ENCODE measurements at places on chromosomes 11 and 22.

- H3K27me3 ChIP-seq = no peaks in the 10 kb centered on the region
- peak overlapping the region; percentile 82 for H3K4me3 ChIP-seq
- peak overlapping the region; percentile 81 for H3K27ac ChIP-seq
- H3K36me3 ChIP-seq = peaks cover 34% of the 10 kb centered on the region
These were observed 22.1 kb downstream of the FLI1 start for GRCh38 chr11:128715691-128716561.

DNA sequence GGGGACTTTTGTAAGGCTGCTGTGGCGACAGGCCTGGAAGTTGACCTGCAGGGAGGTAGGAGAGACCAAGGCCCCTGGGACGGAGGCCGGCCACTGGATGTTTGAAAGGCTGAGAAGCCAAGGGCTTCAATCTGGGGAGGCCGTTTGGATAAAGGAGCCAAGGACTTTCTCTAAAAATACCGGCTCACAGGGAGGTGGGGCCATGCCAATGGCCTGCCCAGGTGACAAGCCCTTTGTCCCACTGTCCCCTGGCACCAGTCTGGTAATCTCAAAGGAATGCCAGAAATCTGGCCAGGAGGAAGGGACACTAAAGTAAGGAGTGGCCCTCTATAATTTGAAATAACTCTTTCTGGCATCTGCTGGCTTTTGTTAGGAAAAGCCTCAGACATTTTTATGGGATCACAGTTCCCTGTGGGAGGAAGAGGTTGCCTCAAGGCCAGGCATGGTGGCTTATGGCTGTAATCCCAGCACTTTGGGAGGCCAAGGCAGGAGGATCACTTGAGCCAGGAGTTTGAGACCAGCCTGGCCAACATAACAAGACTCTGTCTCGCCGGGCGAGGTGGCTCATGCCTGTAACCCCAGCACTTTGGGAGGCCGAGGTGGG lies 1.9 kb upstream of the CHKA start:
- no peak for DNase-seq
- no peaks in the 10 kb centered on the region for H3K36me3 ChIP-seq
- peaks cover 9% of the 10 kb centered on the region for H3K27me3 ChIP-seq
- H3K27ac ChIP-seq = no peak overlapping the region
- H3K4me3 ChIP-seq = peak overlapping the region; percentile 13

DNA sequence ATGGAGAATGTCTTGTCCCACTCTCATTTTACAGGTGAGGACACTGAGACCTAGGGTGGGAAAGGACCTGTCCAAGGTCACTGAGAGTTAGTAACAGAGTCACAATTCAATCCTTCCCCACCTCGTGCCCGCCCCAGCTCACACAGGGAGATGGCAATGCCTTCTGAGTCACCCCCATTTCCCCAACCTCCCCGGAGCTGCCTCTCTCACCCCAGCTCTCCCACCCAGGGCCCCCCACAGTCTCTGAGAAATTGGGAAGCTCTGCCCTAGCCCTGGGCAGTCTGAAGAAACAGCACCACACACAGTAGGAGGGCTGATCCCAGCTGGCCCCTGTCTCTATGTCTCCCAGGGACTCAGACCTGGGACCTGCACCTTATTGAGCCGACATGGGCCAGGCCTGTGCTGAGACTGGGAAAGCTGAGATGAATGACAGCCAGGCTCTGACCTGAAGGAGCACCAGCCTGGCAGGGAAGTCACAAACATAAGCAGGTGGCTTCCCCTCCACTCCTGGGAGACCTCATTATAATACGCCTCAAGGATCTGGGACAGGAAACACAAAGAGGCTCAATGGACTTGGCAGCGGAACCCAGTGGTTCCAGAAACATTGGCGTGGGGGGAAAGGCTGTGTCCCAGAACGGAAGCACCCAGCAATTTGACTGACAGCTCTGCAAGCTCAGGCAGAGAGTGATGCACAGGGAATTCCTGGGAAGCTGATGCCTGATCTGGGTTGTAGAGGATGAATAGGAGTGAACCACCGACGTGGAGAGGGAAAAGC lies 51.0 kb downstream of the CD6 start:
- peaks cover 76% of the 10 kb centered on the region for H3K4me1 ChIP-seq
- H3K4me3 ChIP-seq = peak overlapping the region; percentile 71
- no peak for DNase-seq
- peaks cover 57% of the 10 kb centered on the region for H3K36me3 ChIP-seq
- no peaks in the 10 kb centered on the region for H3K27me3 ChIP-seq

DNA sequence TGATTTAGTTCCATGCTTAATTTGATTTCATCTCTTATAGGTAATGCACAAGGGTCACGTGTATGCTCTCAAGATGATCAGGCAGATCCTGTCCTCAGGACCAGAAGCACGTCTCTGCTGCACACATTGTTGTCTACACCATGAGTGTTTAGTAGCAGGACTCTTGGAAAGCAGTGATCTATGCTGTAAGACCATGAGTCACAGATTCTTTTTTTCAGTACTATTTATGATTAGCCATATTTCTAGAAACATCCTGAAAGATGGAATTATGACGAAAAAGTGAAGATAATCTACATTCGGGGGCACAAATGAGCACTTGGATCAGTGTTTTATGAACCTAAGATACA lies 29.6 kb downstream of the ZBED4 start:
- H3K36me3 ChIP-seq = peaks cover 55% of the 10 kb centered on the region
- H3K27ac ChIP-seq = no peak overlapping the region
- DNase-seq = no peak
- H3K4me3 ChIP-seq = no peak overlapping the region
- H3K4me1 ChIP-seq = peaks cover 33% of the 10 kb centered on the region
- H3K27me3 ChIP-seq = no peaks in the 10 kb centered on the region

DNA sequence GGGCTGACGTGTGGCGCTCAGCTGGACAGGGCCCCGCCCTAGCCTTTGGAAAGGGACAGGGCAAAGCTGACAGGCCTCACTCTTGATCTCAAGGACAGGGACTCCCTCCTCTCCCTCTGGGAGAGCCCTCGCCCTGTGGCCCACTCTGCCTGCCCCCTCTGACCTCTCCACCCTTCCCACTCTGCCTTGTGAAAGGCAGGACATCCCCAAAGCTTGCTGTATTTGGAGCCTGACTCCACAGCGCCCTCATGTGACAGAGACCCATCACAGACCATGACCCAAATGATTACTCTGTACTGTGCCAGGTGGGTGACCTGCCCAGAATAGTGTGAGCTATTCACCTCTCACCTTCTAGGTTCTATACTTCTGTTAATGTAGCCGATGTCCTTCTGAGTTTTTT lies 18.8 kb downstream of the P2RY2 start:
- no peaks in the 10 kb centered on the region for H3K4me1 ChIP-seq
- no peak overlapping the region for H3K4me3 ChIP-seq
- DNase-seq = no peak

GRCh38 chr11:35185696-35186095 lies 46.7 kb downstream of the CD44 start:
- H3K27ac ChIP-seq = no peak overlapping the region
- no peak overlapping the region for H3K4me3 ChIP-seq
- H3K27me3 ChIP-seq = no peaks in the 10 kb centered on the region
- H3K4me1 ChIP-seq = peaks cover 33% of the 10 kb centered on the region
- DNase-seq = no peak

GRCh38 chr11:443542-444199 lies 1.9 kb upstream of the ANO9 start:
- H3K27me3 ChIP-seq = no peaks in the 10 kb centered on the region
- DNase-seq = no peak
- H3K36me3 ChIP-seq = no peaks in the 10 kb centered on the region
- H3K4me1 ChIP-seq = peaks cover 11% of the 10 kb centered on the region
- no peak overlapping the region for H3K4me3 ChIP-seq
- H3K27ac ChIP-seq = no peak overlapping the region

GRCh38 chr11:76248210-76248609 lies 41.9 kb upstream of the WNT11 start:
- H3K27ac ChIP-seq = no peak overlapping the region
- H3K27me3 ChIP-seq = peaks cover 8% of the 10 kb centered on the region
- no peaks in the 10 kb centered on the region for H3K4me1 ChIP-seq
- no peak overlapping the region for H3K4me3 ChIP-seq
- no peaks in the 10 kb centered on the region for H3K36me3 ChIP-seq
- no peak for DNase-seq

GRCh38 chr11:61392981-61393595 lies 701 bp downstream of the TMEM216 start:
- H3K4me1 ChIP-seq = peaks cover 21% of the 10 kb centered on the region
- peak; percentile 7 for DNase-seq
- H3K36me3 ChIP-seq = peaks cover 14% of the 10 kb centered on the region
- H3K27me3 ChIP-seq = no peaks in the 10 kb centered on the region
- peak overlapping the region; percentile 94 for H3K27ac ChIP-seq
- peak overlapping the region; percentile 96 for H3K4me3 ChIP-seq

DNA sequence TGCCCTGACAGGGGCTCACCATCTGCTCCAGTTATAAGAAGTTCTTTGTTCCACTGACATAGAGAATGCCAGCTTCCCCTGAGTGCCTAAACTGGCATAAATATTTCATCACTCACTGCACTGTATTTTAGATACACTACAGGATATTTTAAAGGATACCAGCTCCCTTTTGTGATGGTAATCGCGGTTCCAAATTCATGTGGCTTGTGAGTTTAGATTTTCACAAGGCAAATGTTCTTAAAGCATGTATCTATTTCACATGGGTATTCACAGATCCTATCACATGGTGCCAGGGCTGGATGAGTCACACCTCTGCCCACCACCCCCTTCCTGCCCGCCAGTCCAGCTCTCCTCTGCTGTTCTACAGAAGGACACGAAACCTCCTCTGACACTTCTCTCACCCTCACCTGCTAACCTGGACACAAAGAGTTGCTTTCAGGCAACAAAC lies 105.5 kb downstream of the KCNC1 start:
- no peaks in the 10 kb centered on the region for H3K27me3 ChIP-seq
- H3K36me3 ChIP-seq = no peaks in the 10 kb centered on the region
- H3K27ac ChIP-seq = no peak overlapping the region
- H3K4me1 ChIP-seq = peaks cover 3% of the 10 kb centered on the region
- DNase-seq = no peak

GRCh38 chr11:12480401-12480800 lies 103.0 kb downstream of the PARVA start:
- H3K27ac ChIP-seq = no peak overlapping the region
- no peaks in the 10 kb centered on the region for H3K4me1 ChIP-seq
- no peak for DNase-seq
- no peaks in the 10 kb centered on the region for H3K27me3 ChIP-seq
- no peak overlapping the region for H3K4me3 ChIP-seq

DNA sequence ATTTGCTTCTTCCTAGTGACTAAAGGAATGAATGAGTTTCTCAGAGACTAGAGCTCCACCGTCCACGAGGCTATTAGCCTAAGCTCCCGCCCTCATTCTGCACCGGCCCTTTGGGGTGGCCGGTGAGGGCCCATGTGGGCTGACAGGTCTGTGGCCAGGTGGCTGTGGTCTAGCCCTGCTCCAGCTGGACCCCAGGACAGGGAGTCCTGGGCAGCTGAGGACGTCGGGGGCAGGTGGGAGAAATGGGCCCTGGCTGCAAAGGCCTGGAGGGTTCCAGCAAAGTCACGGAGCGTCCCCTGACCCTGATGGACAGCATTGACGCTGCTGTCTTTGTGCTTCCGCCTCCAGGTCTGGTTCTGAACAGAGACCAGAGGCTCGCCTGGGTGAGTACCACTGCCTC lies 12.2 kb downstream of the SERHL2 start:
- no peak overlapping the region for H3K27ac ChIP-seq
- peaks cover 4% of the 10 kb centered on the region for H3K4me1 ChIP-seq
- H3K27me3 ChIP-seq = no peaks in the 10 kb centered on the region
- peaks cover 7% of the 10 kb centered on the region for H3K36me3 ChIP-seq
- H3K4me3 ChIP-seq = no peak overlapping the region
- no peak for DNase-seq

- no peak for DNase-seq
- peaks cover 27% of the 10 kb centered on the region for H3K27me3 ChIP-seq
- no peak overlapping the region for H3K27ac ChIP-seq
These were observed 58.2 kb downstream of the ZNF280B start for GRCh38 chr22:22450343-22450839.

GRCh38 chr11:2889362-2890273 lies 4.0 kb upstream of the CDKN1C start:
- H3K4me1 ChIP-seq = peaks cover 17% of the 10 kb centered on the region
- no peak overlapping the region for H3K4me3 ChIP-seq
- H3K27me3 ChIP-seq = peaks cover 11% of the 10 kb centered on the region

DNA sequence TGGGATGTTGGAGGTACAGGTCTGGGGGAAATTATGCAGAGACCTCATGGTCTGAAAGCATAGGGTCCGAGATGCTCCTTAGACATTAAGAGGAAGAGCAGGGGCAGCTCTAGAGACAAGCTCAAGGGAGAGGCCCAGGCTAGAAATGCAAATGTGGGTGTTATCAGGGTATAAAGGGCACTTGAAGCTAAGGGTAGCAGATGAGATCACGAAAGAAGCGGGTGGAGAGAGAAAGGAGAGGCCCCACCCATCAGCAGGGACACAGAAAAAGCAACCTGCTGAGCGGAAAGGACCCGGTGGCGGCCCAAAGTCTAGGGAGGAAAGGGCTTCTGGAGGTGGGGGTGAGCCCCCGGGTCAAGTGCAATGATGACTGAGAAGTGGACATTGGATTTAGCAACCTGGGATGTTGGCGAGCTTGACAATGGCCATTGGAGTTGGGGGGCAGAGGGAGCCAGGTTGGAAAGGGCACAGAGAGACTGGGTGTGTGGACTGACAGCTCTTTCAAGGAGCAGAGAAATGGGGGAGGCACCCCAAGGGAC lies 8.9 kb downstream of the TMPRSS6 start:
- no peaks in the 10 kb centered on the region for H3K27me3 ChIP-seq
- H3K36me3 ChIP-seq = no peaks in the 10 kb centered on the region
- H3K27ac ChIP-seq = peak overlapping the region; percentile 41
- H3K4me1 ChIP-seq = peaks cover 15% of the 10 kb centered on the region
- no peak for DNase-seq
- no peak overlapping the region for H3K4me3 ChIP-seq

DNA sequence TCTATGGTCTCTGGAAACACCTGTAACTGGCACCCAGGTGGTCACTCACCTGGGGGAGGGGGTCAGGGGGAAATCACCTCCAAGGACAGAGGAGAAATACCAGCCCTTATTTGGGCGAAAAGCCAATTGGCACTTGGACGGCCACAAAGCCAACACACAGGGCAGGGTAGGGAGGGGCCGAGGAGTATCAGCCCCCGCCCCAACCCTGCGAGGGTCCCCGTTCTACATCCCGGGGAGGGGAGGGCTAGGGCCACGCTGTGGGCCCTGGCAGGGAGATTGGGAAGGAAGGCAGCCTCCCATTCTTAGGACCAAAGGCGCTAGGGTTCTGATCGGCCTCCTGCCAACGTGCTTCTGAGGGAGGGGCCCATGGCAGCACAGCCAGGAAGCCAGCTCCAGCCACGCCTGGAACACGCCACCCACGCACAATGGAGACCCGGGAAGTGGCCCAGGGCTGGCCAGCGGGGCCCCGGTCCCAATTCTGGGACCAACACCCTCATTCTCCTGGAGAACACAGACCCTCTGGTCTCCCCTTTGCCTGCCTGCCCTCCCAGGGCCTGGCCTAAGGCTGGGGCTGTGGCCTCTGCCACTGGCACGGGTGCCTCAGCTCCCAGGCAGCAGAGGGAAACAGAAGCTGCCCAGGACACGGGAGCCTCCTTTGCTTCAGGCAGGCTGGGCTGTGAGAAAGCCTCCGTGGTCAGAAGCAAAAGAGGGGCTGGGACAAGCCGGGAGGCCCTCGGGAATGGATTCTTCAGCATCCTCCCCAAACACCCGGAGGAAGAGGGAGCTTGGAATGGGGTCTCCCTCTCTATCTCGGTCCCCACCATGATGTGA lies 7.4 kb downstream of the CBX6 start:
- peaks cover 7% of the 10 kb centered on the region for H3K4me1 ChIP-seq
- DNase-seq = no peak
- no peaks in the 10 kb centered on the region for H3K27me3 ChIP-seq
- peaks cover 11% of the 10 kb centered on the region for H3K36me3 ChIP-seq
- H3K27ac ChIP-seq = no peak overlapping the region
- no peak overlapping the region for H3K4me3 ChIP-seq
